ENCODE measurements at places on chromosomes 11 and 22.

GRCh38 chr22:42369250-42370041, 62.8 kb downstream of the NFAM1 start:
- peak; percentile 62 for DNase-seq

DNA sequence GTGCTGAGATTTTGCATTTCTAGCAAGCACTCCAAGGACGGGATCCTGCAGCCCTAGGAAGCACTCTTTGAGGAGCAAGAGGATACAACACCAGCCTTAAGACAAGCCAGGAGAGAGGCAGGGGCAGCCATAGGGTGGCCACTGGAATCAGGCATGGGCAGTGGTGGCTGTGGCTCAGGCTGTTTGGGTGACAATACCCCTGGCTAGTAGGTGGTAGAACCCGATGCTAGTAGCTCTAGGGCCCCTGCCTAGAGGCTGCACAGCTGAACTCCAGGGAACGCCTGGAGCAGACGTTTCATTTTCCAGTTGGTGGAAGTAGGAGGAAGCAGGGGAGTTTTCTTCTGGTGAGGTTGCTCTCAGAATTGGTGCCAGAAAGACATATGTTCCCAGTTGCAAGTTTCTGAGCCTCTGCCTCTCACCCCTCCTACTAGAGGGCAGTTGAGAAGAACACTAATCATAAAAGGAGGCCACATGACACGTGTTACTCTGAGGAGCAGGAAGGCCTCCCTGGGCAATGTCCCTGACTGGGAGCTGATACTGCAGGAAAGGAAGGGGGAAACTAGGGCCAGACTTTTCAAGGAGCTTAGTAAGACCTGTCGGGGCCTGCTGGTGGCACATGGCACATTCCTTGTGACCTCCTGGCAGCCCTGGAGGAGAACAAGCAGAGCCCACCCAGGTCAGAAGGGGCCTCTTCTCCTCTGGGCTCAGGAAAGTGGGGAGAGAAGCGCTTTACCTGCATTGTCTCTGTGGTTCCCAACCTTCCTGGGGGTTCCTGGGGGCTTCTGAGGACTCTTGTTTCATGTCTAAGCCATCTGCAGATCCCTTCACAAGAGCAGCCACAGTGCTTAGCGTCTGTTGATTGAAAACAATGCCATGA, 56.6 kb upstream of the DRD2 start:
- no peak for DNase-seq

- DNase-seq: no peak
Observed at GRCh38 chr22:50339945-50340879, 2.9 kb upstream of the PPP6R2 start.

- no peak for DNase-seq
Observed at GRCh38 chr11:1931341-1932104, 12.0 kb downstream of the TNNT3 start.

DNA sequence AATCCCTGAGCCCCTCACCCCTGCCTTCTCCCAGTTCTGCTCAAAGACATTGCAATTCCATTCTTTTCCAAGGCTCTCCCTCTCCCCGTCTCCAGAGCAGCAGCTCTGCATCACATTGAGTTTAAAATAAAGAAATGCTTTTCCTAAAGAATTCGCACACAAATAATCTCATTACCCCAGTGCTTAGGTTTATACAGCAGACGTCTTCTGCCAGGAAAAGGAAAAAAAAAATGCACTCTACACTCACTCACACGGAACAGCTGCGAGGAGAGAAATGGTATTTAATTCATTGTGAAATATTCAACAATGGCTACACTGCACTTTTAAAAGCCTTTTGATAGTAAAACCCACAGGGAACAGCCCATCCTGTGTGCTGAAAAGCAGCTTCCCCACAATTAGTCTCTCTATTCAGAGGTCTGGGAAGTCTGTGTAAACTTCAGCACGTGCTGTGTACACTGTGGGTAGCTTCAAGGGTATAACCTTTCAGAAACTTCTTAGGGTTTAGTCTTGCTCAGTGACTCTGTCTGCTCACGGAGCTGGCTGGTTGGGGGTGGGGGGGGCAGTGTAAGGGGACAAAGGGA, 42.8 kb downstream of the ETS1 start:
- no peak for DNase-seq

GRCh38 chr11:107996006-107996776, 12.5 kb upstream of the CUL5 start:
- DNase-seq: no peak

GRCh38 chr11:64859542-64860414, 15.3 kb upstream of the CDC42BPG start:
- no peak for DNase-seq

GRCh38 chr11:63017306-63017974, 1.8 kb upstream of the SLC22A8 start:
- no peak for DNase-seq

GRCh38 chr11:79050786-79051185, 390.0 kb downstream of the TENM4 start:
- DNase-seq: no peak

GRCh38 chr11:58121096-58121495, 4.2 kb downstream of the OR9I1 start:
- DNase-seq: no peak

- no peak for DNase-seq
Observed at GRCh38 chr22:45006111-45006963, 3.5 kb downstream of the PHF21B start.

- DNase-seq: no peak
Observed at GRCh38 chr22:27651486-27651885, 150.1 kb downstream of the MN1 start.

- DNase-seq: no peak
Observed at GRCh38 chr11:75527130-75527529, 1.4 kb upstream of the GDPD5 start.

- no peak for DNase-seq
Observed at GRCh38 chr22:28822930-28823551, 22.7 kb upstream of the XBP1 start.

- no peak for DNase-seq
Observed at GRCh38 chr11:113629562-113629961, 76.5 kb downstream of the TMPRSS5 start.

GRCh38 chr11:102583141-102583873, 41.8 kb downstream of the MMP20 start:
- no peak for DNase-seq

- DNase-seq: no peak
Observed at GRCh38 chr11:134511255-134511654, 99.2 kb upstream of the B3GAT1 start.

- no peak for DNase-seq
Observed at GRCh38 chr11:60389279-60389910, 6.9 kb upstream of the MS4A14 start.

GRCh38 chr11:120173019-120173705, 35.2 kb upstream of the TRIM29 start:
- no peak for DNase-seq

GRCh38 chr11:10379426-10379825, 74.6 kb downstream of the ADM start:
- no peak for DNase-seq

GRCh38 chr11:124167826-124168231, 15.3 kb upstream of the OR10D3 start:
- no peak for DNase-seq

GRCh38 chr11:34570584-34570983, 50.3 kb upstream of the EHF start:
- DNase-seq: no peak

DNA sequence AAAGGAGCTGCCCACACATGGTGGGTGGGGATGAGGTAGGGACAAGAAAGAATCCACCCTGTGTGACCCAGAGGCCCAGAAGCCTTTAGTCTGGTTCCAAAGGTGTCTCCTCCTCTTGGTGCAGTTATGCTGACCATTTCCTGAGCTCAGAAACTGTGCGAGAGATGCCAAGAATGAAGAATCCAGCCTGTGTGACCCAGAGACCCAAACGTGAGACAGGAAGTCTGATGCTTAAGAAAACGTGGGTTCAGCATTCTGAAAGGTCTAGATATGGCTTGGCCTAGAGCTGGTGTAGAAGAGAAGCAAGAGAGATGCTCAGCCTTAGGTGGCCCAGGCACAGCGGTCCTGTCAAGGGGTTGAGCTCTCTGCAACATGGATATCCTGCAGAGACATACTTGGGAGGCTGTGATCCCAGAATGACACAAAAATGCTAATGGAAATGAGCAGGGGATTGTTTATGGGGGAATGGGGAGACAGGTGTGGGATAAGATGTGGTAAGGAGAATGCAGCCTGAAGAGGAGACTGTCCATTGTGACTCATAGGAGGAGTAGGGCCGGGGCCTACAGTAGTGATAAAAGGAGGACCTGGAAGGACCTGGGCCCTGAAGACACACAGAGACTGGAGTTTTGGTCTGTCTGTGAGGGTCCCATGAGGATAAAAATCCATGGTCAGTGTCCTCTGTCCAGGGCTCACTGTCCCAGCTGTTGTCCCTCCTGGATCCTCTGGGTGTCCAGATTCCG, 79.0 kb downstream of the ZNF280B start:
- DNase-seq: no peak

DNA sequence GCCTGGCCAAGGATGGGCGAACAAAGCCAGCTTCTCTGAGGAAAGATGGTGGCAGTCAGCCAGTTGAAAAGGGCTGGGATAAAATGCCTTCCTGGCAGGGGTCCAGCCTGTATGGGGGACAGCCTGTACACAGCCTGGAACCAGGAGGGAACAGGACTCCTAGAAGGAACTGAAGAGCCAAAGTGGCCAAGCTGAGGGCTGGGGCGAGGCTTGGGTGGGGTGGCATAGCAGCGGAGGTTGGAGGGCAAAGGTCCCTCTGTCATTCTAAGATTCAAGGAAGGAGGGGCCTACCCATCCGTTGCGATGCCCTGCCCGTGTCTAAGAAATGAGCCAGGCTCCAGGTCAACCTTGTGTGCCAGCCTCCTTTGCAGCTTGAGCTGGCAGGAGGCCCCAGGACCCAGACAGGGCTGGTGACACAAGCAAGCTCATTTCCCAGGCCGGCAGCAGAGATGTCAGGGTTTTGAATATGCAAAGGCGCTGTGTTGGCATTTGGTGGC, 22.6 kb downstream of the FADD start:
- DNase-seq: no peak

DNA sequence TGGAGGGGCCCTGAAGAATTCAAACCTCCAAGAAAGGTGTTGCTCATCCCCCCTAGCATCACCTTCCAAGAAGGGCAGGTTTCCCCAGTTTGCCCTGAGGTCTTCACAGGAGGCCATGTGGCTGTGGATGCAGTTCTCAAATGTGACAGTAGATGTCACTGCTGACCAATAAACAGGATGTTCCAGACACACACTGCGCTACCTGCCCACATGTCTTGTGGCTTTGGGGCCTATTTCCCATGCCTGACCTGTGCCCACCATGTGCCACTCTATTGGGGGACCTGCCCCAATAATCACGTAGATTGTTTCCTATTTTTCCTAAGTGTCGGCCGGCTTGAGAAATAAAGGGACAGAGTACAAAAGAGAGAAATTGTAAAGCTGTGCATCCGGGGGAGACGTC, 4.5 kb downstream of the GSTT2 start:
- no peak for DNase-seq

GRCh38 chr11:66595245-66595904, 2.4 kb downstream of the CCS start:
- no peak for DNase-seq

- DNase-seq: no peak
Observed at GRCh38 chr11:120107692-120108091, 30.2 kb downstream of the TRIM29 start.

GRCh38 chr22:25536589-25536988, 27.9 kb upstream of the GRK3 start:
- no peak for DNase-seq

GRCh38 chr11:116732271-116733042, 40.3 kb downstream of the BUD13 start:
- peak; percentile 75 for DNase-seq

GRCh38 chr11:133982876-133983275, 26.1 kb upstream of the IGSF9B start:
- DNase-seq: no peak

- no peak for DNase-seq
Observed at GRCh38 chr11:12789596-12790215, 115.5 kb downstream of the TEAD1 start.

DNA sequence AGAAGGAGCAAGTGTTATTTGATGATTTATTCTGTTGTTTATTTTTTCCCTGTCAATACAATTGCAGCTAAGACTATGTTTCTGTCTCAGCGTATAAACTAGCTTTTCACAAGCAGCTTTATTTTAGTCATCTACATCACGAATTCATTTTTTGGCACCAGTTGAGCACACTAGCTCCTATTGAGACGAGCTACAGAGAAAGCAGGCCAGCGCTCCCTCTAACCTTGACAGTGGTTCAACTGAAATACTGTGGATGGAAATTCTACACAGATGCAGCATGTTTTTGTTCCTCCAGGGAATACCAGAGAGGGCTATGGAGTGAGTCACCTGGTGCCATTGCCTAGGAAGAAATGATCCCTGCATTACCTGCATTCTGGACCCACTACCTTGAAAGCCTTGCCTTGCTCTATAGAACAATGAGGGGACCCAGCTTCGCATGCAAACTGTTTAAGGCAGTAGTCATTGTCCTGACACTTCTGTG, 108.2 kb upstream of the ARHGAP42 start:
- DNase-seq: no peak

- DNase-seq: no peak
Observed at GRCh38 chr11:2212411-2213251, 41.0 kb upstream of the TH start.

DNA sequence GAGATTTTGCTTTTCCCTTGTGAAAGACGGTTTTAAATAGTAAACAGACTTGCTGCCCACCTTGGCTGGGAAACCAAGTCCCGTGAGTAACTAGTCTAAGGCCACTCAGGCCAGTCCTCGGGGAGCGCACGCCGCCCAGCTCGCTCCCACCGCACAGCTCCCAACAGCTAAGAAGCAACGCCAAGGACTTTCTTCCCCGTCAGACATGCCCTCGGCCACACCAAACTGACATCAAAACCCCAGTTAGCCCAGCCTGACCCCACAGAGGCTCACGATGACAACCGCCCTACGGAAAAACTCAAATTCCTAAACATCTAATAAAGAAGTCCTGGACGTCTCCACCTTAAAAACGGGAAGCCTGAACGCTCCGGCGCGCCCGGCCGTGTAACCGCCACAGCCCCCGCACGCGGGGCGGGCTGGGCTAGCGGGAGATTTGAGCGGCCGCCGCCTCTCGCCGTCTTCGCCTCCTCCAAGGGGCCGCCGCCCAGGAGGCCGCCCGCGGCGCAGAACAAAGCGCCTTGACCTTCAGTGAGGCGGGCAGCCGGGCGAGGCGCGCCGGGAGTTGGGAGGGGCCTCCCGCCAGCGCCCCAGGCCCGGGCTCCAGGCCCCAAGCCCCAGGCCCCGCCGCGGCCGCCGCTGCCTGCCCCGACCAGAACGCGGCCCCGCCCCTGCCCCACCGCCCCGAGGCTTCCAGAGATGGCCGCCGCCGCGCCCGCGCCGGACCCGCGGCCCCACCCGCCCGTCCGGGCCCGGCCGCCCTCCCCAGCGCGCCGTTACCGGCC, 486 bp downstream of the NAP1L4 start:
- no peak for DNase-seq

- no peak for DNase-seq
Observed at GRCh38 chr11:107705027-107705426, 6.8 kb downstream of the SLN start.

DNA sequence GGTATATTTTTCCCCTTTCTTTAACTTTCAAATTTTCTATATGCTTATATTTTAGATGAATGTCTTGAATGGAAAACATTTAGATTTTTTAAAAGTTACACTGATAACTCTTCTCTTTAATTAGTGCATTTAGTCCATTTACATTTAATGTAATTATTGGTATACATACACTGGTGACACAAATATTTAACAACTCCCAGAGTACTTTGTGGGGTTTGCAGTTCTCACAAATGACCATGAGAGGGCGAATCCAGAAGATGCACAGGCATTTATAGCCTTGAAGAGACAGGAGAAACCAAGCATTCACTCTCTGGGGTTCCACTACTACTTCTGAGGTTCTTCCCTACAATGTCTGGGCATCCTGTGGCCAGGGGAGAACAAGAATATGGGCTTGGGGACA, 125.1 kb downstream of the TIMP3 start:
- no peak for DNase-seq

Data from D721Med (cell line).